NK-92 treated with Interleukin-12 subunit alpha and Interleukin-12 subunit beta, amount 100 ng/mL, for 24 hours (cell line): ENCODE measurements at places on chromosomes 1 and 21.
A peak's percentile ranks its signal among the peaks of the same experiment; 100 is the strongest.

DNA sequence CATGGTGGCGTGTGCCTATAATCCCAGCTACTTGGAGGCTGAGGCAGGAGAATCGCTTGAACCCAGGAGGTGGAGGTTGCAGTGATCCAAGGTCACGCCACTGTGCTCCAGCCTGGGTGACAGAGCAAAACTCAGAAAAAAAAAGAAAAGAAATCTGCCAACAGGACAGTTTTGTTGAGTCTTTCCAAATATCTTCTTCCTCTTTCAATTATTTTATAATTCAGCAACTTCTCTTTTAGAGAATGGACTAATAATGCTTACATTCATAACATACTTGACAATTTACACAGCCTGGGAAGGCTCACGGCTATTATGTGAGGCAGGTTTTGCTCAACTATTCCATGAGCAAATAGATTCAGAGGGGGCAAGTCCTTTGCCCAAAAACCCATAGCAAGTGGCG is 18.1 kb downstream of the CNR2 start:
- DNase-seq, result no peak

GRCh38 chr1:228702433-228702832 is 32.8 kb upstream of the RHOU start:
- no peak for DNase-seq

DNA sequence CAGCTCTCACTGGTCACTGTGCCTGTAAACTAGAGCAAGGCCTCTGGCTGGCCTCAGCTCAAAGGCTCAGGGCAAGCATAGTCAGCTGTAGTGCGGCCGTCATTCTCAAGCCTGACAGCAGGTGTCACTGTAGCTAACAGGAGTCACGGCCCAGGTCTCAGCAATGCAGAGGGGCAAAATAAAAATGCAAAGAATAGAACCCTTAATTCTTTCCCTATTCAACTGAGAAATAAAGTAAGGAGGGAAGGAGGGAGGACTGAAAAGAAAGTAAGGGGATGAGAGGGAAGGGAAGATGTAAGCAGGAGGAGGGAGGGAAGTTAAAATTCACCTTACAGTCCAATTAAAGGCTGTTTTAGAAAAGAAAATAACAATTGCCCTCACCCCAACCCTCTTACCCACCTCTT is 106.1 kb downstream of the KIAA0319L start:
- peak; percentile 71 for DNase-seq

DNA sequence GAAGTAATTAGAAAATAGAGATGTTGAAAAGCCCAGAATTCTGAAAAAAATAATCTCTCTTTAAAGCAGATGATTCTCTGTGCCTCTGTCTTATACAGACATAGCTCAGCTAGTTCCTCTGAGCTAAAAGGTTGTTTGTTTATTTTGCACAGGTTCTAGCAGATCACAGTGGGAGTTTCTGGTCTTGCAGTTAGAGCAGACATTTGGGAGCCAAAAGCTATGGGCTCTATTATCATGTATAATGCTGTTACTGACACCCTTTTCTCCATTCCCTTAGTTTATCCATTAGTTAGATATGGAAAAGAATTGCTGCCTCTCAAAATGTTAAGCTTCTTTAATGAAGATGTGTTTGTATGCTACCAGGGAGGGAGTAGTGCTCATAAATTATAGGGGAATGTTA is 20.5 kb upstream of the CD55 start:
- no peak for DNase-seq

DNA sequence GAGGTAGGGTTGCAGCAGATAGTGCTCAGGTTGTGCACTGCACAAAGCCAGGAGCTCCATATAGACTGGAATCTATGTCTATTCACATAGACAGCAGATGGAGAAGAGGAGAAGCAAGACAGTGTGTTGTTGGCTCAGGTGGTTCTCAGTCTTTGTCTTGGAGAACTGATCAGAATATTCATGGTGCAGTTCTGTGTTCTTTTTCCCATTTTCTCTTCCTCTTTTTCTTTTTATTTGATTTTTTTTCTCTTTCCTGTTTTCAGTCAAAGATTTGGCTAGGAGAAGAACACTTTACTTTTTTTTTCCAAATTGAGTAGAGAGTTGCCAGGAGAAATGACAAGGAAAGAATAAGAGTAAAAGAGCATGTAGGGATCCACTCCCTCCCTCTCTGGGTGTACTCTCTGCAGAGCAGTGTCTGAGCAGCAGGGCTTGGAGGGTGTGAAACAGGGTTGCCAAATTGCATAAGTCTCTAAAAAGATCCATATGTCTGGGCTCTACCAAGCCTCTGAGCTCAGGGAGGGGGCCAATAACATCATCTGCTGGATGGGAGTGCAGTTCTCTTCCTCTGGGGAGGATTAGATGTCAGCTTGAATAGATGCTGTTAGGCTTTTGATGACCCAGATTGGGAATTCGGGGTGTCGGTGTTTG is 8.7 kb upstream of the CD34 start:
- DNase-seq, result no peak

- DNase-seq, result no peak
Measured at GRCh38 chr1:23594927-23595353, 35.6 kb upstream of the ID3 start.

DNA sequence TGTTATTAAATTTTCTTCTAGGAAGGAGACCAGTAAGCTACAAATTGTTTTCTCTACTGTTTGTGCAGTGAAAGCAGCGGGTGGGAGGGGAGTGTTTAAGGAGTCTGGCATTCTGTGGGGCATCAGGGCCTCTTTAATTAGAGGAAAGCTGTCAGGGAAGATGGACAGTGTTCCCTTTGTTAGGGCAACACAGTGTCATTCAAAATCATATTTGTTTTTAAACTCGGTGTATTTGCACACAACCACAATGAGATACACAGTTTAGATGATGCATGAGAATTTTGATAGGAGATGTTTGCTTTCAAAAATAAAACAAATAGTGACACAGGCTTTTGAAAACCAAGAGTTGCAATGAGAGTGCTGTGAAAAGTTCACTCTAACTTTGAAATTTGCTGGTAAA is 15.1 kb upstream of the ST6GALNAC3 start:
- DNase-seq, result no peak

- DNase-seq, result no peak
Measured at GRCh38 chr21:26140164-26140579, 30.4 kb downstream of the APP start.

DNA sequence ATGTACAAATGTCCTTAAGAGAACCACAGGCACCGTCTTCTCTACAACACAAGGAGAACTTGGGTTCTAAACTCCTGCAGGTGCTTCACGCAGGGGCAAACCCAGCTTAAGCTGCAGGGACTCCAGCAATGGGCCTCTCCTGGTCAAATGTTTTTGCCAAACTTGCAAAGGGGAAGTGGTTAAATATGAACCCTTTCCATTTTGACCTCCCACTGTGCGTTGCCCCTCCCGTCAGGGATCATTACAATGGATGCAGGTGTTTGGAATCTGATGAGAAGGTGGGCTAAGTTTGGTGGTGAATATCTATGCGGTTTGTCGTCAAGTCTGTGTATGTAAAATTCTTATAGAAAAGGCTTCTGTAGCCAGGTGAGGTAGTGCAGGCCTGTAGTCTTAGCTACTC is 29.1 kb upstream of the SLC25A33 start:
- DNase-seq, result no peak

GRCh38 chr1:13535227-13535626 is 21.4 kb upstream of the LRRC38 start:
- DNase-seq, result no peak

- DNase-seq, result no peak
Measured at GRCh38 chr21:38500073-38500472, 1.8 kb upstream of the ERG start.

- DNase-seq, result no peak
Measured at GRCh38 chr1:236880209-236880608, 85.1 kb downstream of the MTR start.

GRCh38 chr1:30754684-30755171 is 2.8 kb downstream of the LAPTM5 start:
- no peak for DNase-seq

DNA sequence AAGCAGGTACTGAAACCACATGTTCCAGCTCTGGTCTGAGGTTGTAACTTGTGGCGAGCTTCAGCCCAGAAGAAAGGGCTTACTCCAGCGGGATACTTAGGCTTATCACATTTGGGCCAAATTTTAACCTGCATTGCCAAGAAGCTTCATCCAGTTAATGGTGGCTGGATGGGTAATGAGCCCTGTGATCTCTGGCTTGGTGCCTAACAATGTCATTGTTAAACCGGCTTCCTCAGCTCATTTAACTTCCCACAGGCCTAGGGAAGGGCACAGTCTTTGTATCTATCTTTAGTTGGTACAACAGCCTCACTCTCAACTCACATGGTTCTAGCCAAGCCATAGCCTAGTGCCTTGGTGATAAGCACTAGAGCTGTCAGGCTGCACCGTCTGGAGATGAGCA is 43.6 kb upstream of the CCDC190 start:
- DNase-seq, result no peak

DNA sequence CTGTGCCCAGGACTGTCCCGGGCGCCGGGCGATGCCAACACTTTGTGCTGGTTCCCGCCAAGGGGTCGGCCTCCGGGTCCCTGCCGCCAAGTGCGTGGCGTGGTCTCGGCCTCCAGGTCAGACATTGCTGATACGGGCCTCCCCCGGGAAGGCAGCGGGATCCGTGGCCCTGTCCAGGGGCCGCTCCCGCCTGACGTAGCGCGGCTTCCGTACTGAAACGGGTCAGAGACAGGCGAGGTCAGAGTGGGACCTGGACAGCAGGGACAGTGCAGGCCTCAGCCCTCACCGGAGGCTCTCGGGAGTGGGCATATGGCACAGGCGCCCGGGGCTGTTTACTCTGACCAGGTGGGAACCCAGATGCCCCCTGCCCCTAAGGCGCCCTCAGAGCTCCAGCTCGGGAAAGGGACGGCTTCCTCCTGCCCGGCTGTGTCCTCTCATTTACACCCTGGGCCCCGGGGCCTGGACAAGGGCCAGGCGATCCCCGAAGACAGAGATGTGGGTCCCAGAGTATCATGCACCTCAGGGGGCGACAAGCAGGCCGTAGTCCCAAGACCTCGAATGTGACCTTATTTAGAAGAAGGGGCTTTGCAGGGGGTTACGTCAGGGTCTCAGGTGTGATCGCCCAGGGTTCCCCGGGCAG is 8.8 kb upstream of the RNF223 start:
- no peak for DNase-seq

- no peak for DNase-seq
Measured at GRCh38 chr1:34975771-34976170, 9.4 kb downstream of the TMEM35B start.

GRCh38 chr1:1239227-1239613 is 7.2 kb downstream of the B3GALT6 start:
- no peak for DNase-seq

- DNase-seq, result no peak
Measured at GRCh38 chr1:236336084-236336483, 54.3 kb upstream of the ERO1B start.

- no peak for DNase-seq
Measured at GRCh38 chr1:240496941-240497340, 115.0 kb downstream of the GREM2 start.

DNA sequence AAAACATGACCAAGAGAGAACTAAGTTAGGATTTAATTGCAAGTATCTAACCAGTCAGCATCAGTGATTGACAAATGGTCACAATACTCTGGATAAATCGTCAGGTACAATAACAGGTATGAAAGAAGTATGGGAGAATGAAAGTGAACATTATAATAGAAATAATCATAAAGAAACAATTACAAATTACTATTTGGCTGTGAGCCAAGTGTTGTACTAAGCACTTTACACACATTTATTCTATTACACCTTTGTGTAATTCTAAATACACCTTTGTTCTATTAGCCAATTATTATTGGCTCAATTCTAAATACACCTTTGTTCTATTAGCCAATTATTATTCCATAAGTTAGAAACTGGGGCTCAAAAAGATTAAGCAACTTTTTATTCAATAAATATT is 114.7 kb downstream of the KCNH1 start:
- DNase-seq, result no peak

DNA sequence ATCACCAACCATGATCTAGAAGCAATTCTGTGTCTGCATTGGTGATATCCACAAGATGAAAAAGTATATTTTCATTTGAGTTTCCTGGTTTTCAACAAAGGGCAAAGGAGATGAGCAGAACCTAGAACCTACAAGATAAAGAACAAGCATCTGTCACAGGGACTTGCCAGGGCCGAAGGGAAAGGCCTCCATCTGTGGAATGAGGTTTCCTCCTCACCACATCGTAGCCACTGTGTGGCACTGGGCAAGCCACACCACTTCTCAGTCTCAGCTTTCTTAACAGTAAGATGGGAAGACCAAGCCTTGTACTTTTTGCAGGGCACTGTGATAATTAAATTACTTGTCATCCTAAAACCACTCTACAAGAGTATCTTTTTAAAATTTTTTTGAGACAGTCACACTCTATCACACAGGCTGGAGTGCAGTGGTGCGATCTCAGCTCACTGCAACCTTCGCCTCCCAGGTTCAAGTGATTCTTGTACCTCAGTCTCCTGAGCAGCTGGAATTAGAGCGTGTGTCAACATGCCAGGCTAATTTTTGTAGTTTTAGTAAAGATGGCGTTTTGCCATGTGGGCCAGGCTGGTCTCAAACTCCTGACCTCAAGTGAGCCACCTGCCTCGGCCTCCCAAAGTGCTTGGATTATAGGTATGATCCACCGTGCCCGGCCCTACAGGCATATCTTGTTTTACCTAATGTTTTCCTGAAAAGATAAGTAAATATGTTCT is 45.8 kb downstream of the ARHGEF11 start:
- no peak for DNase-seq

GRCh38 chr1:202656057-202656456 is 54.2 kb downstream of the SYT2 start:
- no peak for DNase-seq

- no peak for DNase-seq
Measured at GRCh38 chr1:74180490-74180889, 17.5 kb downstream of the LRRIQ3 start.

DNA sequence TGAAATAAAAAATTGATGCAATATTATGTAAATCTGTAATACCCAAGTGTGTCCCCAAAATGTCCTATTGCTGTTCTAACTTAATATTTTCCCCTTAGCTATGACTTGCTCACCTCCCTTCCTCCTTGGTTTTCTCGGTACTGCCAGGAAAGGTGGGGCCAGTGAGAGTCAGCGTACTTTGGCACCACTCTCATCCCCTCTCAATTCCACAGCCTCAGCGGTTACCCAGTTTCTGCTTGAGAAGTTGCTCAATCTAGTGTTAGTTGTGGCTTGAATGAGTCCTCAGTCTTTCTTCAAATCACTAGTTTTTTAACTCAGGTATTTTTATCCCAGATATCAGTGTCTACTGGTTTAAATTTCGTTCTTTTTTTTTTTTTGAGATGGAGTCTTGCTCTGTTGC is 32.3 kb downstream of the BCAS2 start:
- no peak for DNase-seq

DNA sequence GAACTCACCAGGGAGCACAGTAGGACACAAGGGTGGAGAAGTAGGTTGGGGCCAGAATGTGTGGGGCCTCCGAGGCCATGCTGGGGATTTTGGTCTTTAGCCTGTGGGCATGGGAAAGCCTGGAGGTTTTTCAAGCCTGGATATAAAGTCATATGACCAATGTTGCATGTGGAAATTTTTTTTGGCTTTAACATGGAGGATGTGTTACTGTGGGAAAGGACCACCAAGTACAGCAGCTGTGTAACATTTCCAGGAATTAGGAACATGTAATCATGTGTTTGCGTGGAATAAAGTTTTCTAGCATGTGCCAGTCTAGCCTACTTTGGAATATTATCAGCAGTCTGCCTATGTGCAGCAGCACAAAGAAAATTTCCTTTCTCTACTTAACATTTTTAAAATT is 78.5 kb downstream of the TNFSF18 start:
- DNase-seq, result no peak
